A673 (cell line): ENCODE measurements at places on chromosomes 5 and 9. TPM values are rescaled to one million over a fixed set of nuclear protein-coding genes. Genes with fewer than 3 reads are reported as not detected.

GRM6 gene
- not detected in 2 replicates for total RNA-seq

C5orf52 gene
- not detected in 2 replicates for total RNA-seq

DNA sequence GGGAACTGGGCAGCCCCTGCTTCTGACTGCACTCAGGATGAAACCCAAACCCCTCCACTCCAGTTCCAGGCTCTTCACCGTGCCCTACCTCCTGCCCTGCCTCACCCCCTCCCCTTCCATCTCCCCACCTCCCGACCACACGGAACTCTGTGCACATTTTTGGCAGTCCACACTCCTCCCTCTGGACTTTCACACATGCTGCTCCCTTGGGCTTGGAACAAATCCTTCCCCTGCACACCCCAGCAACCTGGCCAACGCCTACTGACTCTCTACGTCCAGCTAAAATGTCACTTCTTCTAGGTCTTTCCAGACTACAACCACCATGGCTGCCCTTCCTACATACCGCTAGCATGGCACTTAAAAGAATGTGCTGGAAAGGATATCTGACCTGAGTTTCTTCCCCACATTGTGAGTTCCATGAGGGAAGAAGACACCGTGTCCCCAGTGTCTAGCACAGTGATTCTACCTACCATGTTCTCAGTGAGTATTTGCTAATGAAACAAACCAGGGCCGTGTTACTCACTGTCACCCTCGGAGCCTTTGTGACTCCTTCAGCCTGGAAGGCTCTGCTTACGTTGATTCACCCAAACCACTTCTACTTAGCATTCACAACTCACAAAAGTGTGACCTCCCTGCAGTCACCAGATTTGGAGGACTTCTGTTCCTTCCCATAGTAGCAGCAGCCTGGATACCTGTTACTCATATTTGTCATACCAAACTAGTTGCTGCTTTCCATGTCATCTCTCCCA lies 18.7 kb downstream of the RETREG1 start:
- no peak for DNase-seq

OSTF1 gene
- total RNA-seq = 1.2 and 2.3 TPM in 2 replicates

GRCh38 chr5:17204133-17204489 lies 13.3 kb upstream of the BASP1 start:
- no peak for DNase-seq

GRCh38 chr9:21854594-21854993 lies 52.2 kb downstream of the MTAP start:
- no peak for DNase-seq

DNA sequence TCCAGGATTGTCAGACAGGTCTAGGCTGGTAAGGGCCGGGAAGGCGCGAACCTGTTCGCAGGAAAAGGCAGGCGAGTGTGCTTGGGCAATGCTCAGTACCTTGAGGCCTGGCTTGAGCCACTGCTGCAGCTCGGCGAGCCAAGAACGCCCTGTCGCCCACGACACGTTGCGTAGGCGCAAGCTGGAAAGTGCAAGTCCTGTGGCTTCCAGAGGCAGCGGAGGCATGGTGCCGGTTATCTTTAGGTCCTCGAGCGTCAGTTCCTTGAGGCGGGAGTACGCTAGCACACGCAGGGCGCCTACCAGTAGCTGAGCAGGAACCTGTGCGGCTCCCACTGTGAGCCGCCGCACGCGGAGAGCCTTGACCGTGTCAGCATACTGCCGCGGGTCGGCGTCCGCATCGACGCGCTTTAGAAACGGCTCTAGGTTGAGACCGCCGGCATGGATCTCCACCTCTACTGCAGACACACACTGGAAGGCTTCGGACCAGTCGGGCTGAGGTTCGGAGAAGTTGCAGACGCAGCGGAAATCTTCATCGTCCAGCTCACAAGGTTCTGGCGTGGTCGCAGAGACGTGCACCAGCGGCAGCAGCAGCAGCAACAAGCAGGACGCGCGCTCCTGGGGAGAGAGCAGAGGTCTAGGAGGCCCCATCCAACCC lies 482 bp downstream of the CD14 start:
- DNase-seq = peak; percentile 33

GRCh38 chr5:329121-329735 lies 7.7 kb downstream of the AHRR start:
- DNase-seq = no peak

- DNase-seq = no peak
Observed at GRCh38 chr5:109003928-109004327, 256.2 kb downstream of the FER start.

DNA sequence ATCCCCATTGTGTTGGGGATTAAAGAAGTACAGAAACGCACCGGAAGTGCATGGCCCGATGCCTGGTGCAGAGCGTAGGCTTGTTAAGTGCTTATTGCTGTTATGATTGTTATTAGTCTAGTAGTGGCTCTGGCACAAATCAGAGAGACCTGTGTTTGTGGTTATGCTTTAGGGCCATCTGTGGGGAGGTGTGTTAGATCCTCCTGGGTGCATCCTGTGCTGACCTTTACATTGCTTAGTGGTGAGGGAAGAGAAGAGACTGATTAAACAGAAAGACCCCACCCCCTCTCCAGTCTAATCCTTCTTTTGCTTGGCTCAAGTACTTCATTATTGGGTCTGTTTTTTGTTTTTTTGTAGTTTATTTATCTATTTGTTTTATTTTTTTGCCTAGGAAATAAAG lies 112.7 kb upstream of the SPRY4 start:
- DNase-seq = peak; percentile 81

C5orf58 gene
- not detected in 2 replicates for total RNA-seq

DNA sequence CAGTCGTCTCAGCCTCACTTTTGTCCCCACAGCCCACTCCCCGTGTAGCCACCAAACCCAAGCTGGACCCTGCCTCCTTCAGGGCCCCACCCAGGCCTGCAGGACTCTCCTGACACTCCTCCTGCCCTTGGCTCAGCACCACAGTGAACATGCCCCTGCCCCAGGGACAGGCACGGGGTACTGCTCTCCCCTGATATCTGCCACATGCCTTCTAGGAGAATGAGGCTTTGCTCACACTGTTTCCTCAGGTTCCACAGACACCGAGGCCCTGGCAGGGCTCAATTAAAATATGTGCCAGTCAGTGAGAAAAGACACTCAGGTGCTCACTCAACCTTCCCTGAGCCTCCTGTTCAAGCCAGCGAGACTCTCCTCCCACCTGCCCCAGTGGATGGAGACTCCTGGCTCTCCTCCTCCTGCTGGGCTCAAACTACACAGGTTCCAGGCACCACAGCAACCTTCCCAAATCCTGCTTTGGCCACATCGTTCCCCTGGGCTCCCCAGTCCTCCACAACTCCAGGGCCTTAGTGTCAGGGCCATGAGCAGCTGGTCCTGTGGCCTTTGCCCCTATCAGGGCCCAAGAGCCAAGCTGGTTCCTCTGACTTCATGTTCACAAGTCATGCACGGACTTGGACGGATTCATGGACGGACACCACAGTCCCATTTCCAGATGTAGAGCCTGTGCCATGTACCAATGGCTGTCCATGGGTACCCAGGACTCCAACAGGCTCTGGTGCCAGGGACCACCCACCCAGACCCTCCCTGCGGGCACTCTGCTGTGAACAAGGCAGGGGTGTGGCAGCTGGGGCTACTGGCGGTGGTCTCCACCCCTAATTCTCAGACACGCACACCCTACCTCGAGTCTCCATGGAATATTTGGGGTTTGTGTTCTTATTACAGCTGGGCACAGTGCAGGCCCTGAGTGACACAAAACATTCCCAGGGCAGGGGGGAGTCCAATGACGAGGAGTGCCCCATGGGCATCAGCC lies 36.6 kb downstream of the BICD2 start:
- DNase-seq = no peak

- no peak for DNase-seq
Observed at GRCh38 chr5:161467703-161468102, 78.8 kb downstream of the GABRB2 start.

GRCh38 chr5:114018186-114018585 lies 343.7 kb upstream of the KCNN2 start:
- no peak for DNase-seq

GRCh38 chr9:125755340-125755739 lies 8.2 kb downstream of the PBX3 start:
- DNase-seq = peak; percentile 76

DNA sequence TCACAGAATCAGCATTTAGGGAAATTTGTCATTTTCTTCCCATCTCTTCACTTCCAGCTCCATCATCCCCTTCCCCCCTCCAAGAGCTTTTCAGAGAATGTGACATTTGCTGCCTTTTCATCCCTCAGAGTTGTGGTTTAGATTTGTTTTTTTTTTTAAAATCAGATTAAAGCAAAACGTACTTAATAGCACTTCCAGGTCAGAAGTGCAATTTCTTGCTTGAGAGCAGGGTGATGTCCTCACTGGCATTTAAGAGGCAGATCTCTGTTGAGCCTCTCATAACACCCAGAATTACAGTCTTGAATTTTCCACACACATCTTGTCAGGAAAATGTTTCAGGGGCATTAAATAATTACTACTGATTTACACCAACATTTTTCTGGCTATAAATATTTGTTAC lies 236.8 kb upstream of the VLDLR start:
- no peak for DNase-seq

PCDHGA4 gene
- 2.9 and 3.5 TPM in 2 replicates for total RNA-seq

- DNase-seq = no peak
Observed at GRCh38 chr9:1875251-1875851, 139.8 kb upstream of the SMARCA2 start.

ZNF462 gene
- total RNA-seq = 38.4 and 40.5 TPM in 2 replicates

DNA sequence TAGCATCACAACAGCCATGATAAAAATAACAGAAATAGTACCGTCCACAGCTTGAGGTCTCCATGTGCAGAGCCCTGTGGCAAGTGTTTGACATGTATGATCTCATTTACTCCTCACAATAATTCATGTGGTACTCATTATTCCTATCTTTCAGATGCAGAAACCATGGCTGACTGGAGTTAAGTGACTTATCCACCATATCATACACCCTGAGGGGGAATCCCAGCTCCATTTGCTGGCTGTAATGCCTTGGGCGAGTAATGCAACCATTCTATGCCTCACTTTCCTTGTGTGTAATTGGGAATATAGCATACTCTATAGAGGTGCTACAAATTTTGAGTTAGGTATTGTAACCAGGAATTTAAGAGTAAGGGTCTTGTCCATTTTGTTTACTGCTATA lies 347.0 kb upstream of the CLINT1 start:
- no peak for DNase-seq

GRCh38 chr9:113475992-113476391 lies 12.5 kb downstream of the RGS3 start:
- DNase-seq = no peak

DNA sequence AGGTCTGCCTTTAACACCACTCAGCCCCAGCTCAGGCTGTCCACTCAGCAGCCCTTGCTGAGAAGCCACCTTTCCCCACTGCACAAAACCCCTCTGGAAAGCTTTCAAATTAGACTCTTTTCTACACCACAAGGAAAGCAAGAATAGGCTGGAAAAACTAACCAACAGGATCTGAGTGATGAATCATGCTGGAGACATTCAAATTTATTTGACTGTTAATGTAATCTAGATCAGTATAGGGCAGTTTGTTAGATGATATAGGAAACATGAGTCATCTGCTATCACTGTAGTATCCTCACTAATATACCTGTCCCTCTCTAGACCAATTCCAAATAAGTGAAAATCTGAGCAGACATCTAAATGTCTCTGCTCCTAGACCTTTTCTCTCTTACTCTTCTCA lies 127.8 kb upstream of the PAM start:
- peak; percentile 40 for DNase-seq

- no peak for DNase-seq
Observed at GRCh38 chr5:157067005-157067404, 8.1 kb upstream of the HAVCR1 start.

- DNase-seq = no peak
Observed at GRCh38 chr5:179840766-179841165, 17.9 kb downstream of the MRNIP start.

DNA sequence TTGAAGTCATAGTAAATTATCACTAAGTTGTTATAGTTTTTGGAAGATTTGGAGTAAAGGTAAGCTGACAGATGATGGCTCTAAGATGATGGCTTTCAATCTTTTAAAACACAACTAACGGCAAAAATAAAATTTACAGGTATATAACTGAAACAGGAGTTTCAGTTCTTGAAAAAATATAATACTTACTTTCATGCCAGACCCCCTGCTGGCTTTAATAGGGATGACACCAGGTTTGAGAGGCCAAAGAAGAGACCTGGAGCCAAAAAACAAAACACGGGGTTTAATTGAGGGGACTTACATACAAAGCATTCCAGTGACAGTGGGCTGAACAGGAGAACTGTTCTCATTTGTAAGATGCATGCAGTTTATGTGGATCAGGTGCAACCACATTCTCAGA lies 301.7 kb upstream of the PCSK5 start:
- DNase-seq = no peak

- DNase-seq = peak; percentile 5
Observed at GRCh38 chr9:97592126-97592525, 41.0 kb downstream of the TSTD2 start.

GRCh38 chr9:33264003-33264472 lies 470 bp downstream of the BAG1 start:
- DNase-seq = no peak

DNA sequence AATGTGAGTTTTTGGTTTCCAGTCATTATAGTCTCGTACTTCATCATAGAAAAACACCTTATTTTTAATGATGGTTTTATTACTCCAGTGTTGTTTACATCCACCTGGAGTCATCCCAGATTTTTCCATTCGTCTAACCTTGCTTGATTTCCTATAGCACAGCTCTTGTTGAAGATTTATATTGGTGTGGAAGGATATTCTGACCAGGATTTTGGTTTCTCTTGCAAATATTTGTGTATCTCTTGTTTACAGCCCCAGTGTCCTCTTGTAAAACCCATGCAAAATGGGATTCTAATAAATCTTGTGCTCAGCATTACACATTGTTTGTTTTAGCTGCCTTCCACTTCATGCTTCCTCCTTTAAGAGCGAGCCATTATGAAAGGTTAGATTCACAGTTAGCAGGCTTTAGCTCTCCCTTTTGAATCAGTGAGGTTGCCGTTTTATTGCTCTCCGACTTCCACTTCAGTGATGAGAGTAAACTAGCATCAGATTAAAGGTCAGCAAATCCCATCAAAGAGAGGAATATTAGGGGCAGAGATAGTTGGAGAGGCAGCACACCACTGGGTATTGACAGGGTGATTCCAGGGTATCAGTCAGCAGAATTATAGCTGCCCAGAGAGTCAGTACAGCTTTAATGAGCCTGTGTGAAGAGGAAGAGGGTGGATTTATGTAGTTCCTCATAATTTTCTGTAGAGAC lies 157.1 kb downstream of the PBX3 start:
- no peak for DNase-seq

DNA sequence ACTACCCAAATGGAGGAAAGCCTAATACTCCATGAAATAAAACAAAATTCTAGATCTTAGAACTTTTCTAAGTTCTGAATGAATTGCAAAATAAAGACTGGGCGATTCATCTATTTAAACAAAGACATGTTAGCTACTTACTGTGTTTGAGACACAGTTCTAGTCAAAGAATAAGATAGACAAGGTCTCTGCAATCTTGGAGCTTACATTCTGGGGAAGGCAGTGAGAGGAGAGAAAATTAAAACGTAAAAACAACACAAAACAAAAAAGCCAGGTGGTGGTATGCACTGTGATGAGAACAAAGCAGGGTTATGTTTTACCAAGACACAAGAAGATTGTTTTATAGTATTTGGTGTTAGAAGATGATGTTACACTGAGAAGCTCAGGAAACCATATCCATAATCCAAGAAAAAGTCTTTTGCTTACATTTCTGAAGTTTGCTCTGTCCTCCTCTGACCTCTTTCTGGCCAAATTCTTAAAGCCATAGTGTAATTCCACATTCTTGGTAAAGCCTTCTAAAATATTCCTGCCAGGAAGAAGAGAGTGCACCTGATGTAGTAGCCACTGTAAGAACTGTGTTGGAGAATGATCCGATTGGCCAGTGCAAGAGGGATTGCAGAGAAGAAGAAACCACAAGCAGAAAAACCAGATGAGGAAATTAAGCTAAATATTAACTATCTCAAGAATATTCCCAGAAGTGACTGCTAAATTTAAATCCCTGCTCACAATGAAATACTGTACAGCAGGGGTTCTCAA lies 218.4 kb downstream of the PCSK1 start:
- no peak for DNase-seq
